Left forelimb (tissue), 1 donor: ENCODE measurements at places on chromosomes 6 and 20.

- no peak for DNase-seq
Observed at GRCh38 chr6:22102671-22103070, 194.2 kb downstream of the PRL start.

- no peak for DNase-seq
Observed at GRCh38 chr6:103236923-103237322, 1622.8 kb downstream of the HACE1 start.

DNA sequence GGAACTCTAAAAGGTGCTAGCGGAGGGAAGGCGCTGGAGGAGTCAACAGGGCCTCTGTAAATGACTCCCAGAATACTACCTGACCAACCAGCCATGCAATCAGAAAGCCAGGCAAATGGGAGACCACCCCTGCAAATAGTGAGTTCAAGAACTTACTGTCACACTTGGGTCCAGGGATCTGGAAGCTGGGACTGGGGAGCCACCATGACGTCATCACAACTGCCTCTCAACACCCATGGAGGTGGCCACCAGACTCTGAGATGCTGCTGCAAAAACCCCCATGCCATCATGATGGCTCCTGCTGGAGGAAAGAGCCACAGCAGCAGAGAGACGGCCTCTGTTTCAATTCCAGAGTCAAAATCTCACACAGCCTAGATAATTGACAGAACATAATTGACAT, 8.5 kb upstream of the PDYN start:
- no peak for DNase-seq

DNA sequence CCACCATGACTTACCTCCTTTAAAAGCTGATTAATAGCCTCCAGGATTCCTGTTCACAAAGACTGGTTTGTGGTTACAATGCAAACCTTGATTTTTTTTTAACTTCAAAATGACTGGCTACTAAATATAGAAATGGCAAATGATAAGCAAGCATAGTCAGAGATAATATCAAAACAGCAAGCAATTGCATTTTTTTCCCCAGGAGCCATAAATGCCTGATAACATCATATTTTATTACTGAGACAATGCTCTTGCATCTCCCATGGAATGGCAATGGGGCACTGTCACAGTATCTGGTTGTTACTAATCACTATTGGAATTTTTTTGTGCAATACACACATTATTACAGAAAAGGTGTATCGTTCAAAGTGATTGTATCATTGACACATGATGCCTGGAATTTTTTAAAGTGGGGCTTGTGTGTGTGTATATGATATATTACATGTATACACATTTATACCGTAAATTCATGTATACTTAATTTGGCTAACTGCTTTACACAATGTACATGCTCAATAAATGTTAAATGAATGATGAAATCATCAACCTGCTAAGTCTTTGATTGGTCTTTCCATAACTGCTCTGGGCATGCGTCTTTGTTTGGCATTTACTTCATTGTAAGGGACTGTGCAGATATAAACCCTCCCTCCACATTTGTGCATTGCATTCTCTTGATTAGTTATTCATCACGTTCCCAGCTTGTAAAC, 980 bp upstream of the SALL4 start:
- no peak for DNase-seq

DNA sequence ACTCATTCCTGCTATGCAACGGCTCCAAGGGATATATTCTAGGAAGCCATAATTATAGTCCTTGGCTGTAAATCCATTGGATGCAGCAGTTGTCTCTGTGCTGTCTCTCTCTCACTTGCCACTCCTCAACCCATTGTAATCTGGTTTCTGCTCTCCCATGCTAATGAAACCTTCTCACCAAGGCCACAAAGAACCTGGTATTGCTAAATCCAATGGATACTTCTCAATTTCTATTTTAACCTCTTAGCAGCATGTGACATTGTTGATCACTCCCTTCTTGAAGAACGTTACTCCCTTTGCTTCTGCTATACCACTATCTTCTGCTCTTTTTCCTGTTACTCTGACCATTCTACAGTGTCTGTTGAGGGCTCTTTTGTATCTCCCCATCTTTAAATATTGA, 39.8 kb upstream of the GCLC start:
- DNase-seq: no peak

GRCh38 chr6:166253281-166253681, 54.9 kb downstream of the PRR18 start:
- DNase-seq: no peak

DNA sequence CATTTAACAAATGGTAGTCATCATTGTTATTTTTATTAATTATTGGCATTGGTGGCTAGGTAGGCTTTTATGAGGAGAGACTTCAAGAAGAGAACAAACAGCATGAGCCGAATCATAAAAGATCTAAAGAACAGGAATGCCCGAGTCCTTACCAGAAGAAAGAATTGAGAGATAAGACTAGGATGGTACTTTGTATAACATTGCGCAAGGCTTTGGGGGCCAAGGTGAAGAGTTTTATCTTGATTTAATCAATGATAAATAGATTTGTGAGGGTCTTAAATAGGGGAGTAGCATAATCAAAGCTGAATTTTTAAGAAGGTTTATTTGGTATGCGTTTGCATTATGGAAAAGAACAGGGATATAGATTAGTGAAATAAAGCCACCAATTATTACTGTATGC, 15.4 kb downstream of the CDC40 start:
- DNase-seq: no peak

GRCh38 chr6:75581231-75581630, 20.4 kb upstream of the SENP6 start:
- DNase-seq: no peak

GRCh38 chr6:40348591-40348990, 238.6 kb downstream of the LRFN2 start:
- DNase-seq: no peak

GRCh38 chr20:32535953-32536823, 48.9 kb downstream of the NOL4L start:
- no peak for DNase-seq

DNA sequence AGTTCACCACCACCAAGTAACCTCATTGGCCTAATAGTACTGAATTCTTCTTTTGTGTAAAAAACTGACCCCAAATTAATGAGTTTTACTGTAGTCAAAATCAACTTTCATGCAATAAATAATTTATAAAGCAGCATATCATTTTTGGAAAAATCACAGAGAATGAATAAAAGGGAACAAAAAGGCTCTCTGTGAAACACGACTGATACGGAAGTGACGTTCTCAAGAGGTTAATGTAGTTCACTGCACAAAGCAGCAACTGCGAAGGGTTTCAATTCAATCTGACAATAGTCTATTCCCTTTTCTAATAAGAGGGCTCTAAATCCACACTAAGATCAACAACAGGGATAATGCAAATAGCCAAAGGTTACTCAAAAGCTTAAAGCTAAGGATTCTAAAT, 70.3 kb downstream of the PREP start:
- DNase-seq: no peak

- peak; percentile 60 for DNase-seq
Observed at GRCh38 chr20:23152308-23152892, 66.3 kb upstream of the CD93 start.

- no peak for DNase-seq
Observed at GRCh38 chr6:43873806-43874714, 104.0 kb downstream of the VEGFA start.

DNA sequence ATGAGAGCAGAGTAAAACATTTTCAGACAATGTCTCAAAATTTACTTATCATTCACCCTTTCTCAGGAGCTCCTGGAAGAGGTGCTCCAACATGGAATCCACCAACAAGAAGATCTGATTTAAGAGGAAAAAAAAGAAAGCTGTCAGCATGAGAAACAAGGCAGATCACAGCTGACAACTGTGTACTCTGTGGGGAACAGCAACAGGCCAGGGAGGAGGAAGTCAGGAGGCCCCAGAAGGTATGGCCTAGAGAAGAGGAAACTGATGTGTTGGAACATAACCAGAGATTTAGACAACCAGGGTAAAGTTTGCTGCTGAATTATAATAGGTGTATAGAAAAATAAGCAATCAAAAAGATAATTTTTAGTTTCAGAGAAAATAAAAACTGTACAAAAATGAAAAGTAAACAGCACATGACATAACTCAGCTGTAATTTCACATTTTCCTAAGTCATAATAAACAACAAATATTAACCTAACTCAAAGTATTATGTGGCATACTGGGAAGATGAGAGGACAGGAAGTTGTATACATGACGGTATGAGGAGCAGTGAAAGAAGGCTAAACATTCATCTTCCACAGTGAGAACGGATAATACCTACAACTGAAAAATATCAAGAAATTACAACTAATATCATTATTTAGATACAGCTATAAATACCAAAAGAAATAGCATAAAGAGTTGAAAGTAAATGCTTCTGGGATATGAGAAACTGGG, 113.6 kb upstream of the EMILIN3 start:
- DNase-seq: no peak
